ENCODE measurements at places on chromosomes 13 and 19.

DNA sequence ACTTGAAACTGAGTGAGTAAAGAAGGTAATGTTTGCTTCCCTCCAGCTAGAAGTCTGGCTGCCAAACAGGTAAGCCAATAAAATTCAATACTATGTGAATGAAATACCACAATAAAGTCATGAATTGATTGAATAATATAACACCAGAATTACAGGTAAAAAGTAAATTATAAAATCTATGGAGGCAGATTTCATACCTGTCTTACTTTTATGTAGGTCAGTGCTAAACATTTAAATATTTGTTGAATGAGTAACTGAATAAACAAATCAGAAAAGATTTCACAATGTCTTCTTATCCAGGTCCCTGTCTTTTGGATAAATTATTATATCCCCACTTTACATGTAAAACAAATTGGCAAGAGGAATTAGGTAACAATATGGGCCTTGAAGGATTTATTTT, 62.7 kb downstream of the MICU2 start:
- no peak for DNase-seq

DNA sequence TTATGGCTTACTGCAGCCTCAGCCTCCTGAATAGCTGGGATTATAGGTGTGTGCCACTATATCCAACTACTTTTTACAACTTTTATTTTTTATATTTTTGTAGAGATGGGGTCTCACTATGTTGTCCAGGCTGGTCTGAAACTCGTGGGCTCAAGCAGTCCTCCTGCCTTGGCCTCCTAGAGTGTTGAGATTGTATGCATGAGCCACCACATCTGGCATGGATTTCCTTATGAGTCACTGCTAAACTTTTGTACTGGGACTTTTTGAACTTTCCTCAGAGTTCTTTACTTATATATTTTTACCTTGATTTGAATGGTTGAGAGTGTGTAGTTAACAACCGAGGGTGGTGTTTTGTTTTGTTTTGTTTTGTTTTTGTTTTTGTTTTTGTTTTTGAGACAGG, 33.4 kb downstream of the DNAJC3 start:
- DNase-seq = peak; percentile 64

- DNase-seq = no peak
These were observed 99.5 kb downstream of the ZNF675 start for GRCh38 chr19:23587546-23587945.

DNA sequence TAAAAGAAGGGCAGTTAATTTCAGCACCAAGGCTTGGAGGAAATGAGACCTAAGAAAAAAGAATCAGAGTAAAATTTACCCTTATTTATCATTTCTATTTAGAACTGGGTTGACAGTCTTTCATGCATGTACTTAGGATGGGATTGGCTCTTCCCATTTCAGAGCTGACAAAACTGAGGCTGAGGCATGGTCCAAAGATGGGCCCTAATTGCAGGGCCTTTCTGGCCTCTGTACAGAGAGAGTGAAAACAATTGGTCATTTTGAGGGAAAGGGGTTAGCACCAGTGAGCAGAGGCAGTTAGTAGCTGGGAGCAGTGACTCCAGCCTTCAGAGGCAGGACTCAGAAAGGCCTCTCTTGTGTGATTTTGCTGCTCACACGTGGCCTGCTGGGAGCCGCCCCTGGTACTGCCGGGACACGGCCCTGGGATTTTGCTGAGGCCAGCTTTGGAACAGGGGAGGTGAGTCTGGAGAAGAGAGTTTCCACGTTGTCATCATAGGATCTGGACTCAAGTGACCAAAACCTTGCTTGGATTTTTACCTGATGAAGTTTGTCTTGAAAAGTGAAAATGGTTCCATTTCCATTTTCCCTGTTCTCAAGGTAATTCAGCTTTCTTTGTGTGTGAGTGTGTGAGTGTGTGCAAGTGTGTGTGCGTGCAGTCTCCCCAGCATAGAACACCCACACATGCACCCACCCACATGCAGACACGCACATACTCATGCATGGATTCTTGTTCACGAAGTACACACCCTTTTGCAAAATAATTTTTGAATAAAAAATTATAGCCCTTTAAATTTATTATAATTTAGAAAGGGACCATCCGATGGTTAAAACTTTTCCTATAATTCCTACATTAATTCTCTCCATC, at the start of gene ZNF536:
ZNF536 (plus strand) TSS at position 425 of the 865 bp plus-strand sequence. CDS start 71,179 bp downstream, outside the sequence.
- DNase-seq = no peak

DNA sequence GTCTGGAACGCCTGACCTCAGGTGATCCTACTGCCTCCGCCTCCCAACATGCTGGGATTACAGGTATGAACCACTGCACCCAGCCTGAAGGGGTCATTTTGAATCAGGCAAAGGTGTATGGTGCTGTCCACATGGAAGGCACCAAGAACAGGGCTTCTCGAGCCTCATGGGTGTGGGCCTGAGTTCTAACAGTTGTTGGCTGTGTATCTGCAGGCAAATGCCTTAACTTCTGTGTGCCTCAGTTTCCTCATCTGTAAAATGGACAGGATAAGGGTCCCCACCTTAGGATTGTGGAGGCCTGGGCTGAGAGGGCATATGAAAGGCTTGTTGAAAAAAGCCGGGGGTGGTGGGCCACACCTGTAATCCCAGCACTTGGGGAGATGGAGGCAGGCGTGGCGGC, 9.2 kb downstream of the AP1M2 start:
- no peak for DNase-seq

- no peak for DNase-seq
These were observed 13.1 kb upstream of the PLAUR start for GRCh38 chr19:43682824-43683661.

DNA sequence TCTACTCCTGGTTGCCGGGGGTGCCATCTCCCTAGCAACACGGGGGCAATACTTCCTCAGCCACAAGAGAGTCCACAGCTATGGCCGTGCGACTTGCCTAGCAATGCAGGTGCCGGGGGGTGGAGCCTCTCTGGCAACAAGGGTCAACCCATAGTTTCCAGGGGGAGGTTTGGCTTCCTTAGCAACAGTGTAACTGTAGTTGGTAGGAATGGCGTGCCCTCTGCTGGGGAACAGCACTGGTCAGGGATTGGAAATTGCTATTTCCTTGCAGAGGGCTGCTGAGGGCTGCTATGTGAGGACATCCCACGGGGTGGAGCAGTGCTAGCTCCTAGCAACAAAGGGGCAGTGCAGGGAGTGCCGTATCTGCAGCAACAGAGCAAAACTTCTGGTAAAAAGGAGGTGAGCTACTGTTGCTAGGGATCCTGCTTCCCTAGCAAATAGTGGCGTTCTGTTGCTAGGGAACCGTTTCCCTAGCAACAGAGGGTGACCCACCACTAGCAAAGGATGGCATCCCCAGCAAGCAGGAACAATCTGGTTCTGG, 7.0 kb upstream of the TMC4 start:
- DNase-seq = peak; percentile 31

- peak; percentile 73 for DNase-seq
These were observed 40.5 kb upstream of the EBPL start for GRCh38 chr13:49731766-49732165.
